ENCODE measurements at places on chromosomes 5 and 9.

GRCh38 chr5:67858471-67859031 lies 357.0 kb upstream of the PIK3R1 start:
- DNase-seq = no peak

DNA sequence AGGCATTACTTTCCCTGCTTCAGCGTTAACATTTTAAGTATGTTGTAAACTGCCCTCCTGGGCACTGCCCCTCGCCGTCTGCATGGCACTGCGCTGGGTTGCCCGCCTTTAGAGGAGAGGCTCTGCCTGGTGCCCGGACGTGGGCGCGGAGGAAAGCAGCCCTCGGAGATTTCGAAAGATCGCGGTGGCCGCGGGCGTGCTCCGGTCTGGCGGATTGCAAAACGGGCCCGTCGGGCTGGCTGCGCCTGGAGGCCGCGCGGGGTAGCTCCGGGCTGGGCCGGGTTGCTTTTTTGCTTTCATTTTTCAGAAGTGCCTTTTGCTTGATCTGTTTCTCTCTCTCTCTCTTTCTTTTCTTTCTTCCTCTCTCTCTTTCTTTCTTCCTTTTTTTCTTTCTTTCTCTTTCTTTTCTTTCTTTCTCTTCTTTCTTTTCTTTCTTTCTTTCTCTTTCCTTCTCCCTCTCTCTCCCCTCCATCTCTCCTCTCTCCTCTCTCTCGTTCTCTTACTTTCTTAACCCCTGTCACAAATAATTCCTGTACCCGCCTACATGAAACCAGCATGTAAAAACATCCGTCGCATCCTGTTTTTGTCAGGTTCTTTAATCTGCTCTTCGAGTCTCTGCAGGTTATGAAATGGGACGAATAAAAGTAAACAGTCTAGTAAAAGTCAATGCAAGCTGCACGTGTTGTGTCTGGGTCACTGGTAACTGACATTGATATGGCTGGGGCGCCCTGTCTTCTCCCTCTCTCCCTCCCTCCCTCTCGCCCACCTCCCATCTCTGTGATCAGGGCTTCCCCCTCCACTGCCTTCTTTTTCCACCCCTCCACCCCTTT lies 1.7 kb downstream of the FST start:
- DNase-seq = peak; percentile 11

DNA sequence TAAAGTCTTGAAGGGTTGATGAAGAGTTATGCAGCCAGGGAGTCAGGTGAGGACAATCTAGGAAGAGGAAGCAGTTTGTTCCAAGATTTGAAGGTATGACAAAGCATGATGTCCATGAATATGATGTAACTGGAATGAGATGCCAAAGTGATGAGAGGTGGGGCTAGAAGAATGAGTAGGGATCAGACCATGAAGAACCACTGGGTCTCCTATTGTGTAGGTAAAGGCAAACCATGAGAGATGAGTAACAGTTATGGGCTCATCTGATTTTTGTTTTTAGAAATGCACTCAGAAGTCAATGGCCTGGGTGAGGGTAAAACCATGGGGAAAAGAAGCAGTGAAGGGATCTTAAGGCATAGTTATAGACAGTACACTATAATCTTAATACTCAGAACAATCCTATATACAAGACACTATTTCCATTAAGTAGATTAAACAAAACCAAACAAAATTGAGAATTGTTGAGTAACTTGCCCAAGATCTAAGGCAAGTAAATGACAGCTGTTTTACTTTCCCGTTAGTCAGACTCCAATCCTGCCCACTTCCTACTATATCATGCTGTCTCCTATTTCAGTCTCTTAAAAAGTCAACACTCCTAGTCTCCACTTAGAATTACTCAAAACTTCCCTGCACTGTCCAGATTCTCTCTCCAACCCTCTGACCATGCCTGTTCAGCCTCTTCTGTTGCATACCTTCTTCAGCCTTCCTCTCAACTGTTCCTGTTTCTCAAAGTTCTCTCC lies 393.8 kb upstream of the MEF2C start:
- DNase-seq = no peak

DNA sequence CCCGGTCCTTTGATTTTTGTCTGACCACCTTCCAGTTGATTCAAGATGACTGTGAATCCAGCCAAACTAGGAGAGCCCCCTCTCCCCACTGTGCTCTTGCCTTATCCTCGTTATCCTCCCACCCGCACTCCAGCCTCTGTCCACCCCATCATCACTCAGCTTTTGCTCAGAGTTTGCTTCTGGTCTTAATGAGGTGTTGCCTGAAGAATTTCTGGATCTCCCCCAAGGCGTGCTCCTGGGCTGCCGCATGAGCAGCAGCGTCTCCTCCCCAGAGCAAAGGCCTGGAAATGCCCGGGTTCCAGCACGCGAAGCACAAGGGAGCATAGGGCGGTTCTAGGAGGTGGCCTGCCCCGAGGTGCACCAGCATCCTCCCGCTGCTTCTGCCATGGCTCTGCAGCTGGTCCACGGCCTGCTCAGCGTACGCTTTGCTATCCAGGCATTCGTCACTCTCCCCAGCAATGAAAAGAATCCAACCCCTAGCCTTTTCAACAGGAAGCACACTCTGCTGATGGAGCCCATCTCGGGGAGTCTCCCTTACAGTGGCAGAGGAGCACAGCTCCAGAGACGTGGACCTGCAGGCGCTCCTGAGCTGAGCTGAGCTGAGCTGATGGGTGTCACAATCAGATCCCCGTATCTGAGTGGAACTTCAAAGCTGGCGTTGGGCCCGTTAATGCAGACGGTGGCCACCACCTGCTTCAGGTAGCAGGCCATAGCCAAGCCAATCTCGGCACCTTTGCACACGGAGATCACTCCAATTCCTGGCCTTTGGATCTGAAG lies 50.7 kb downstream of the BAAT start:
- DNase-seq = no peak

- DNase-seq = no peak
Measured at GRCh38 chr5:54761213-54761701, 224.1 kb downstream of the ESM1 start.

DNA sequence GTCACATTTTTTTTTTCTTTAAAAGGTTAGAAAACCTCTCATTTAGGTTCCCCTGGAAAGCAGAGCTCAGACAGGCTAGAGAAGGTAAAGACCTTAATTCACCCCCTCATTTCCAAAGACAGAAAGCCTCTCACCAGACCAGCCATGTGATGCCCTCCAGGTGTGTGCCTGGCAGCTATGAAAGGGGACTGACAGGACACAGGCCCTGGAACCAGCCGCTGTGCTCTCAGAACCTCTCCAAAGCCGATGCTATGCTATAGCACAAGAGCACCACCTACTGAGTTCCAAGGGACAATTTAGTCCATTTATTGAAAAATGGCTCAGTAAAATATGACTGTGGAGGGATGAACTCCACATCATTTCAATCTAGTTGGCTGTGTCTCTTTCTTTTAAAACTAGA lies 48.8 kb downstream of the FANCC start:
- DNase-seq = no peak

DNA sequence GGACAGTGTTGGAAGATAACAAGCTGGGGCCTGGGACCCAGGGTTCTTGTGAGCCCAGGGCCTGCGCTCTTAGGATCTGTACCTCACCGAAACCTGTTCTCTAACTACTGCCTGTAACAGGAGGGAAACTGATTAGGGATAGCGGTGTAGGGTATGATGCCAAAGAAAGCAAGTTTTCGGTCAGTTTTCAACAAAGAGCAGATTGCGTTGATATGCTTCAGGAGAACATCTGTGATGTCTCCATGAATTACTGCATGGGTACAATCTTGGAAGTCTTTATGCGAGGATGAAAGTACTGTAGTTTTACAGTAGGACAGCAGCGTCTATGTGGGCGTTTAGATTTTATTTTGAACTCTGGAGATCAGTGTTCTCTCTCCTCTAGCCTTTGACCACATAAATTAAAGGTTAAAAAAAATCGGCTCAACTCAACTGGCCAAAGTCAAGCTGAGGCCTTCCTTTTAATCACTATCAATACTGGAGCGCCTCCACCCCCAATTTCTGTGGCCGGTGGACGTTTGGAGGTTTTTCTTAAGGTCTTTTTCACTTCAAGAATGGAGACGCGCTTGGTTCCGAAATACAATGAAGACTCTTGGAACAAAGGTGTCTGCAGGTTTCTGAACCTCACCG lies 3.0 kb downstream of the NFIL3 start:
- no peak for DNase-seq

GRCh38 chr5:173670791-173671120 lies 54.3 kb upstream of the BOD1 start:
- no peak for DNase-seq

DNA sequence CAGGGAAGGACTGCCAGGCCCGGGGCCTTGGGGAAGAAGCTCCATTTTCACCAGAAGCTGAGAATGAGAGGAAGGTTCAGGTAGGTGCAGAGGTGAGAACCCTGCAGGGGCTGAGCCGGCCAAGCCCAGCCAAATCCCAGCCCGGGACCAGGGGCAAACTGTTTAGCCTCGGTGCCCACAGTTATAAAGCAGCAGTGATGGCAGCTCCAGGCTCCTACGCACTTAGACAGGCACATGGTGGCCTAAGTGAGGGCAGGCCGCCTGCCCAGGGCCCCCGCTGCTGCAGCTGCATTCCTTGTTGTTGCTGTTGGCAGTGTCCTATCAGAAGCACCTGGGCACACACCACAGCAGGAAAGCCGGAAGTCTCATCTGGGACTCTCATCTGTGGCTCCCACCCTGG lies 159.9 kb upstream of the FOXD4L5 start:
- no peak for DNase-seq

DNA sequence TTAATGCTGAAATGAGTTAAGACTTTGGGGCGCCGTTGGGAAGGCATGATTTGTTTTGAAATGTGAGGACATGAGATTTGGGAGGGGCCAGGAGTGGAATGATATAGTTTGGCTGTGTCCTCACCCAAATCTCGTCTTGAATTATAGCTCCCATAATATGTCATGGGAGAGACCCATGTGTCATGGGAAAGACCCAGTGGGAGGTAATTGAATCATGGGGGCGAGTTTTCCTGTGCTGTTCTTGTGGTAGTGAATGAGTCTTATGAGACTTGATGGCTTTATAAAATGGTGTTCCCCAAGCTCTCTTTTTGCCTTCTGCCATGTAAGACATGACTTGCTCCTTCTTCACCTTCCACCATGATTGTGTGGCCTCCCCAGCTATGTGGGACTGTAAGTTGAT lies 5.1 kb downstream of the SLC25A48 start:
- no peak for DNase-seq

DNA sequence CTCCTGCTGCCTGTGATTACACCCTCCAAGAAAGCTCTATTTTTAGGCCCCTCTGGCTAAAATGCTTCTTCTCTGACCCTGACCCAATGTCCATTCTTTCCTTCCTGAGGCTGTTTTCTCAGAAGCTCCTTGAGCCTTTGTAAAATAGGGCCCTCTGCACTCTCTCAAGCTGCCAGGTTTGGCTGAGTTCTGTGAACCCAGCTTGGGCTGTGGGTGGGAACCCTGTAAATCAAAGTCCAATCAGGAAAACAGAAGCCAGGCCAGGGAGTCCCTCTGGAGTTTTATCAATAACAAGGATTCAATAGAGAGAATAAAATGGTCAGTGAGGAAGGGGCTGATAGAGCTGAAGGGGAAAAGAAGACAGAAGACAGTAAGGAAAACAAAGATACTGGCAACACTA lies 43.7 kb upstream of the ERCC6L2 start:
- DNase-seq = no peak

DNA sequence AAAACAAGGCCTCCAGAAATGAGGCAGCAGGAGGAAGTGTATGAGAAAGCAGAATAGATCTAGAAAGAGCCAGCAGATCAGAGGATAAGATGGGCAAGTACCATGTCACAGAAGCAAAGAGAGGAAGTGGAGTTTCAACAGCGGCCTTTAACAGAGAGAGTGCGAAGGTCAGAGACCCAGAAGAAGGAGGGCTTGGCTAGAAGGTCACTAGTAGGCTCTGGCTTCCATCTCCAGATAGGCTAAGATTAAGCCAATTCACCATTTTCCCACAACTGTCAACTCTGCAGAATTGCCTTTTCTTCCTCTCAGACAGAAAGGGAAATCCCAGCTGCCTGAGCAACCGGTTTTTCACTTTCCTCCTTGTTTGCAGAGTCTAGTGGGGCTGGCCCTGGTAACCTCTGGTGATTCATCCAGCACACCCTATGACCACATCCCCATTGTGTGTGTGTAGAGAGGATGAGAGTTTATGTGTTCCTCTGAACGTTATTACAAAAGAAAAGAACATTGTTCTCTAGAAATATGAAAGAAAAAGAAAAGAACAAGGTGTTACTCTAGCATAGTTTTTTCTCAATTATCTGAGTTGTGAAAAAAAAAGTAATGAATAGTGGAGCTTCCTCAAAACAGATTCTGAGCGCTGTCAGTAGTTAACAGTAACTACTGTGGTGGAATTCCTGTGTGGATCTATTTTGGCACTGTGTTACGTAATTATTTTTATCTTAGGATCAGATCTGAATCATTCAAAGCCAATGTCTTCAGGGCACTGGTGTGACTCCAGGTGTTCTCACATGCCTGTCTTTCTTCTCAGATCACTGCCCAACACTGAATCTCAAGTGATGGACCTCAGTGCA lies 220.4 kb downstream of the ARRDC3 start:
- DNase-seq = peak; percentile 37

DNA sequence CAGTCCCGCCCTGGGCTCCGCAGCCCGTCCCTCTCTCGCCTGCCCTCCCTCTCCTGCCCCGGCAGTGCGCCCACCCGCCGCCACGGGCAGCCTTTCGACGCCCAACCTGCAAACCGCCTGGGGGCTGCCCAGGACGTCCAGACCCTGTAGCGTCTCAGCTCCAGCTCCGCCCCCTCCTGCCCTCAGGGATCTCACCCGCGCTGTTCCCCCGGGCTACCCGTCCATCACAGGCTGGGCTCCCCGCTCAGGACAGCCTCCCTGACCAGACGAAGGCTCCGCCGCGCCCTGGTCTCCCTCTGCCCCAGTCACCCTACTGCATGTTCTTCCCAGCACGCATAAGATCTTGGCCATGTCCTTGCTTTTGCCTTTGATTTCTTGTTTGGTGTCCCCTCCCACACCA lies 1.4 kb downstream of the RASGEF1C start:
- no peak for DNase-seq

DNA sequence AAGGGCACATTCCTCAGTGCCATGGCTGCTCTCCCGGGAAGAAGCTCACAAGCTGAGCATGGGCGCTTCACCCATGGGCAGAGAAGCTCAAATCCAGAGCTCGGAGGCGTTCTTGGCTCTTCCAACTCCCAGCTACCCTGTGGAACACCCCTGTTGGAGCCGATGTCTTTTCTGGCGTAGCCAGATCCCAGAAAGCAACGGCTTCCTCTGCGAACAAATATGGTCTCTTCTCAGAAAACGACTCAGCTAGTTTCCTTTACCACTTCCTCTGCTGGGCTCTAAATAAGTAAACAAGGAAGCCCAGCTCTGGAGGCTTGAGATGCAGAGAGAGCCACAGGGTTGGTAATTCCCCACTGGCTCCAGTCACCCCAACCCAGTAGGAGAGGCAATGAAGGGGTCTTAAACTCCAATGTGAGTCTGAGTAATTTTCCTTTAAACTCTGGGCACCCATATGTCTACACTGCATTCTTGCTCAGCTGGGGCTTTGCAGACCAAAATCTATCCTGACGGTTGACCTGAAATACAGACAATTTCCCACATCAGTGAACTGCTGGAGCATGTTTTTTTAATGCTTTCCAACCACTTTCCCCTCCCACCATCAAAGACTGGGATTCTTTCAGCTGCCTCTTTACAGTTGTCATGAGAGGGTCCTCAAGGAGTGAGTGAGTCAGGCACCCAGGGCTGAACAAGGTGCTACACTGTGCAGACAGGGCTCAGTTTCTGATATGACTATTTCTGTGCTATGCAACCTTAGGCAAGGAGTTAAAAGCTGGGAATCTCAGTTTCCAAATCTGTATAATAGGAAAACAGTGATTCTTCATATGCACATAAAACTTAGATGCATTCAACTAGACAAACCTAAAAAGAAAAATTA lies at the start of gene LCP2:
LCP2 (minus strand) TSS at position 189 of the 874 bp plus-strand sequence; CDS start at position 23, 166 bp downstream.
- no peak for DNase-seq

Data from thoracic aorta (tissue), 2 donors.